Kidney capillary endothelial cell (primary cell): ENCODE measurements at places on chromosomes 4 and X.

DNA sequence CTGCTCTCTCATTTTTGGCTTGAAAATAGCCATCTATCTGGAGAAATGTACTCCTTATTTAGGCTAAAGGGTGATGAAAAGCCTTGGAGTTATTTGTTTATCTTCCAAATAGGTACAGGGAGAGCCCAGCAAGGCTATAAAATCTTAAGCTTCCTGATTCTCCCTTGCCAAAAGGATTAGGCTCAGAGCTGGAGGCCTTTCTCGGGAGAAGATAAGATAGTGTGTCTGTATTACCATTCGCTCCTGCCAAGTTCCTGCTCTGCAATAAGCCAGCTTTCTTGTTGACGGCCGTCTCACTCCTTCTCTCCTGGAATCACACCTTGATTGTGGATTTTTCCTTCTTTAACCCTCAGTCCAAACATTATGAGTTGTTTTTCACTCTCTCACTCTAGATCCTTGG is 171.8 kb upstream of the TTC29 start:
- DNase-seq: no peak

DNA sequence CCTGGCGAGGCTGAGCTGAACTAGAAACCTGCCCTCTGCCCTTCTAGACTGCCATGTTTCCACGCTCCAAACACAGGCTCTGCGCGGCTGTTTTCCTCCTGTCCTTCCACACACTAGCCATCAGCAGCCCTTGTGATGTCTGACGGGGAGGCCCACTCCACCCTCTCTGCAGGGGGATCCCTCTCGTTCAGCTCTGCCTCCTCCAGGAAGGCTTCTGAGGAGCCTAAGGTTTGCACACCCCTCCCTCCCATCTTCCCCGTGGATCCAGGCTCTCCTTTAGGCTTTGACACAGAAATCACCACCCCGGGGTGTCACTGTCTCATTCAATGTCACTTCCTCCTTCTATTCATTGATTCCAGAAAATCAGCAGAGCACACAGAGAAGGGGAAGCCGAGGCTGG is 38.6 kb upstream of the CRMP1 start:
- DNase-seq: no peak

- DNase-seq: no peak
Measured at GRCh38 chr4:57499786-57500185, 389.6 kb upstream of the IGFBP7 start.

- no peak for DNase-seq
Measured at GRCh38 chrX:64805683-64806082, 170.6 kb downstream of the ZC4H2 start.

DNA sequence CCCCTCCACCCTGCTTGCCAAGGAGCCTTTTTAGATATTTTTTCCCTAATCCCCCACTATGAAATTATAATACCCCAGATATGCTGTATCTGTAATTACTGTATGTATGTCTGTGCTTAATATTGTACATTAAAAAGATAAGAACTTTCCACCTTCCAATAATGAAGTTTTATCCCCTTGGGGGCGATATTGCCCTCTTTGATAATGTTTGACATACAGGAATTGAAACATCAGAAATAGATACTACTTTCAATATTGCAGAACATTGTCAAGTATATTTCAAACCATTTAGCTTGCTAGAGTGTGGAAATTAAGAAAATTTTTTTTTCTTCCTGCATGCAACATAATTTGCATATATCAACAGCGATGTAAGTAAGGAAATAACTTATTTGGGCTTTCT is 58.9 kb downstream of the NAF1 start:
- DNase-seq: peak; percentile 22

GRCh38 chr4:121574618-121575017 is 122.2 kb downstream of the ANXA5 start:
- DNase-seq: no peak

DNA sequence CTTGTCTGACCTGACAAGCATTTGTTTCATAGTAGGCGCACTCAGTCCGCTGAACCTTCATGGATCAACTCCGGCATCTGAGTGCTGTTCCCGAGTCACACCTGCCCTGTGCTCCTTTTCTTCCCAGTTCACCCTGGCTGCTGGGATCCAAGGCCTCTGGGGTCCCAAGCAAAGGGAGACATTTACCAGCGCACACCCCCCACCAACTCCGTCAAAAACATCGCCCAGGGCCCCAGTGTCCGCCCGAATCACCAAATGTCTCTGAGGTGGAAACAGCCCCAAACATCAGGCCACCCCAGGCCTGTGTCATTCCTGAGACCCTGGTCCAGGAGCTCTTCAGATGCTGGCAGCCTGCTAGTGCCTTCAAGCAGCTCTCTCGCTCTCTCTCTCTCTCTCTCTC is 5.1 kb downstream of the BLOC1S4 start:
- DNase-seq: no peak

DNA sequence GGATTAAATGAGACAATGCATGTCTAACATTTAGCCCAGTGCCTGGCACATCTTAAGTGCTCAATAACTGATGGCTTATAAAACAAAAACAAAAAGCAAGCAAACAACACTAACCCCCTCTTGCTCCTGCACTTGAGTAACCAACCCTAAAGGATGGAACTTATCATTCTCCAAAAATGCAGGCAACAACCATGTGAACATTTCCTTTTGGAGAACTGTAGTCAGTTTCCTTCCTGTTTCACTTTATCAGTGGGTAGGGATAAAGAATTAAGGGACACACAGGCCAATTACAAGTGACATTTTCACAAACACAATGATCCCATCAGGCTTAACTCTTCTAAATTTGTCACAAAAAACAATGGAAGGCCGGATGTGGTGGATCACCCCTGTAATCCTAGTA is 30.4 kb downstream of the RPS3A start:
- DNase-seq: peak; percentile 86

- no peak for DNase-seq
Measured at GRCh38 chr4:116088771-116089170, 975.4 kb upstream of the NDST4 start.

DNA sequence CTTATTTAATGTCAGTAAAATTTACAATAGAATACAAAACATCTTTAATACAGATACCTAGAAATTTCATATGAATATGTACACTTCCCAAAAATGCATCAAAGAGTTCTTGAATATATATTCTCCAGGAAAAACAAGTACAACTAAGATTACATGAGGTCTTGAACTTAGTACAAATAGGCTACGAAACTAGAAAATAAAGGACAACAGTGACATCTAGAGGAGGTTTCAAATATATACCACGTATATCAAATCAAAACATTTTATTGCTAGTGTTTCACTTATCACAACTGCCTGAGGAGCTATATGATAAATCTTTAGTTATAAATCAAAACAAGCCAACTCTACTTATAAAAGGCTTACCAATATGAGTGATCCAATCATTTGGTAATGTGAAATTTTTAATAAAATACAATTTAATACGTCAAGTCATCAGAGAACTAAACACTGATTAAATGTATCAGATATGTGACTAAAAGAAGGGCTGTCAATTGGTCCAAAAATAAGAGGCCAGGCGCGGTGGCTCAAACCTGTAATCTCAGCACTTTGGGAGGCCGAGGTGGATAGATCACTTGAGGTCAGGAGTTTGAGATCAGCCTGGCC is 36.6 kb downstream of the ANAPC10 start:
- peak; percentile 65 for DNase-seq

- DNase-seq: peak; percentile 26
Measured at GRCh38 chr4:101345596-101346350, 1.6 kb downstream of the PPP3CA start.

- DNase-seq: no peak
Measured at GRCh38 chr4:3745886-3746656, 20.1 kb upstream of the ADRA2C start.

DNA sequence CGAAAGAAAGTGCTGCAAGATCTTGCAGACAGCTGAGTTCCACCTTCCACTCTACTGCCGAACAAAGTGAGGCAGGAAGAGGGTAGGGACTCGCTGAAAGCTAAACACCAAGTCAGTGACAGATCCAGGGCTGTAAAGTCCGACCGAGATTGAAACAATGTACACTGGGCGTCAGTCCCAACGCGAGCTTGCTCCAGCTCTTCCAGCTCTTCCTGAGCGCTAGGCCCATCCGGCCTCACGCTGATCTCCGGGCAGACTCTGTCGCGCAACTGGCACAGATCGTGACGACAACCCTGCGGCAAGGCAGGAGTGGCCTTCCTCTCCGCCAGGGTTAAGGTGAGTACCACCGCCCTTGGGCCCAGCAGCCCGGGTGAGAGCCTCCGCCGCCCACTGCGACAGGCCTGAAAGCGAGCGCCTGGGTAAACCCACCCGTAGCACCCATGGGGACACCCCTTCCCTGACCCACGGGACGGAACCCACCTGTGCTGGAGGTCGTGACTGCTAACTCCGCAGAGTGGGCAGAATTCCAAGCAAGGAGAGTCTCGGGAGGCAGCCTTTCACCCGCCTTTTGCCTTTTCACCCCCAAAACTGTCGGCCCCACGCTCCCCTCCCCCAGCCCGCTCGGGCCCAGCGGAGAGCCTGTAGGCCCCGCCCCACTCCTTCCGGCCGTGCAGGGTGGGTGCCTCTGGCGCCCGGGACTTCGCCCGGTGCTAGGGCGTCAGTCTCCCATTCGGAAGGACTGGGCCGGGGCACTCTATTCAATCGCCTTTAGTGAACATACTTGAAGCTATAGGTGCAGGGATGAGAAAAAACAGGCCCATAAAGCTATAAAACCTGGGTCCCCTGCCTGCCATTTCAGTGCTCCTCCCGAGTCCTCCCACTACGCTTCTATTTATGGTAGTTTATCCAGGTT is at the start of gene TMLHE:
TMLHE (minus strand) TSS at position 641 of the 913 bp plus-strand sequence. CDS start 67,676 bp downstream, outside the sequence.
- DNase-seq: peak; percentile 24

GRCh38 chr4:140185412-140186081 is 31.6 kb upstream of the MAML3 start:
- DNase-seq: no peak

GRCh38 chrX:22057667-22058066 is 25.5 kb downstream of the PHEX start:
- no peak for DNase-seq

DNA sequence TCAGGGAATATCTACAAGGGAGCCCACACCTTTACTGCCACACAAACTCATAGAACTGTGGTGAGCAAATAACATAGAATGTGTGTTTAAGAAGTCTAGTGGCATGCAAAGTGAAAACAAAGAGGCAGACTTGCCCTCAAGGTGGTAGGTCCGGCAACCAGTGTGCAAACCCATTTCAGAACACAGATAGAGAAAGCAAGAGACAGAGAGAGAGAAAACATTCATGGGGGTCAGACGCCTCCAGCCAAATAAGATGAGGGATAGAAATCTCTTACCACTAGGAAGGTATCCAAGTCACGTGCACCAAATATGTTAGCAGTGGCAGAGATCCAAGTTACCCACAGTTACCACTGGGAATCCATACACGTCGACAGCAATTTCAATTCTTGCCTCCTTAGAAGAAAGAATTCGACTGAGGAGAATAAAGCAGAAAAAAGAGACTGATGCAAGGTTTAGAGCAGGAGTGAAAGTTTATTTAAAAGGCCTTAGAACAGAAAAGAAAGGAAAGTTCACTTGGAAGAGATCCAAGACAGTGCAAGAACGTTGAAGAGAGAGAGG is 252.8 kb downstream of the NAP1L3 start:
- no peak for DNase-seq

DNA sequence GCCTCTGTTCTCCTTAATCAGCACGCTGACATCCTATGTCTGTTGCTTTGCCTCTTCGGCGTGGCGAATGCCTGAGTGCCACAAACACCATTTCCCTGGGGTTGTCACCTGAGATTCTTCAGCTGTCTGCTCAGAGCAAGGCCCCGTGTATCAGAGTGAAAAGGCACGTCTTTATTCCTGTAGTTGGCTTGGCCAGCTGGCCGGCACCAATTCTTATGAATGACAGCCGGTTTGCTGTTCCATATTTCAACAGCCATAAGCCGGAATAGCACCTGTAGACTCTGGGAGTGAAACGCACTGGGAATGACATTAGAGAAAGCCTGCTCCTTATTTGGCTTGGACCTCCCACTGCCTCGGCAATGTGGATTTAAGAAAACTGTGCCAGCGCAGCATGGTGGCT is 89.3 kb downstream of the MGST2 start:
- DNase-seq: no peak

DNA sequence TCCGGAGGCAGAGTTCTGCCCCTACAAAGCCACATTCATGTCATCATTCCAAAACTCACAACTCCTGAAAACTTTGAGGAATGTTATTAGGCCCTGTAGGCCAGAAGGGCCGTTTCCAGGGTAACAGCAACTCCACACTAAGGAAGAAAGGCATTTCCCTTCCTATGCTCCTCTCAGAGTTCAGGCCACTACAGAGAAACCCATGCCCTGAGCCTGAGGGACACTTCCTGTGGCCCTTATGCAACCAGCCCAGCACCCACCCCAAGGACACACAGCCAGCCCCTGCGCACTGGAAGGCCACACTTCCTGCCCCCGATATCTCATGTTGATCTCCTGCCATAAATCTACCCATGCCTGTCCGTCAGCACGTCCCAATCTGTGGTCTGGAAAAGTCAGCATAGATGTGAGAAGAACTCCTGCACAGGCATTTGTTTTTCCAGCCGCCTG is 289.3 kb downstream of the BCOR start:
- peak; percentile 49 for DNase-seq

- DNase-seq: no peak
Measured at GRCh38 chrX:100871594-100872560, 2.3 kb downstream of the NOX1 start.

GRCh38 chrX:154351183-154352011 is 23.0 kb downstream of the FLNA start:
- DNase-seq: no peak

DNA sequence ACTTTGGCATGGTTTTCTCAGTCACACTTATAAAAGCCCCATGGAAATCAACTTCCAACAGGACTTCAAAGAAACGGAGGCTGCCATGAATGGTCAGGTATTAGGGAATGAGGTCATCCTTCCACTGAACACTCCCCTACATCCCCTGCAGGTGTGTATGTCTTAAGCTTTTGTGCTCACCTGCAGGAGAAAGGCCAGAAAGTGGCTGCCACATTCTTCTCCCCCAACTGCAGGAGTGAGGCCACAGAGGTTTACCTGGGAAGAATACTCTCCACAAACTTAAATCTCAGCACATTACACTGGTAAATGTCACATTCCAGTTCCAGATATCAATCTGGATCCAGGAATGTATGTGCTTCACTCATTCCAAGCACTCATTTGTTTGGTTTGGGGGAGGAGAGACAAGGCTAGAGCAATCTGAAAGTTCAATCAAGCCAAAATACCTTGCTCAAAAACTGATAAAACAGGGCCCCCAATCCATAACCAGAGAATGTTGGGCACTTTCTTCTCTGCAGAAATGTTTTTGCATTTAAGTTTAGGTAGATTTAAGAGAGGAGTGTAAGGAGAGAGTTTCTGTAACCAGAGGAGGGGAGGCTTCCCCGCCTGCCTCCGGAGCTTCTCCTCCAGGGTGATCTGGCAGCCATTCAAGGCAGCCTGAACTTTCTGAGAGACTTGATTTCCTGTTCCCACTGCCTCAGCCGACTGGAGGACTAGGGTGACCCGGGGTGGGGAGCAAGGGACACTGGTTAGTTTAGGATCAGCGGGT is 15.4 kb downstream of the FAM9C start:
- DNase-seq: peak; percentile 42

DNA sequence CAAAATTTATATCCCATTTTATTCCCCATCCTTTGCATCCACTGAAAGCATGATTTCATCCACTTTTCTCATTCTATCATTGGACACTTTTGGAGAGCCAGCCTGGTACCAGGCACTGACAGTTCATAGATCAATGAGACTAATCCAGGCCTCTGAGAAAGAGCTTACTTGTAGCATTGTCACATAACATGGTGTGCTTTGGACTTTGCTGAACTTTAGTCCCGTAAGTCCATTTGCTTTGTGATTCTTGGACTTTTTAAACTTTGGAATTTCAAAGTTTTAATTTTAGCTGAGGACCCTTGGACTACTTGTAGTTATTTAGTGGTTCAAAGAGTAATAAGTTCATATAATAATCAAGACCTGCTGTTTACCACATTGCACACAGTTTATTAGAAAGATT is 11.5 kb downstream of the LIAS start:
- no peak for DNase-seq

- no peak for DNase-seq
Measured at GRCh38 chrX:40733706-40734105, 1.6 kb downstream of the MED14 start.
